Stimulated activated CD8-positive, alpha-beta memory T cell treated with anti-CD3 and anti-CD28 coated beads, Interleukin-15, amount 100 ng/mL, for 48 hours (primary cell): ENCODE measurements at places on chromosomes 7 and 10.
A peak's percentile ranks its signal among the peaks of the same experiment; 100 is the strongest.

GRCh38 chr10:14758994-14759664 is 15.6 kb downstream of the FAM107B start:
- no peak for DNase-seq

- no peak for DNase-seq
These were observed 136.3 kb upstream of the FZD1 start for GRCh38 chr7:91127959-91128358.

DNA sequence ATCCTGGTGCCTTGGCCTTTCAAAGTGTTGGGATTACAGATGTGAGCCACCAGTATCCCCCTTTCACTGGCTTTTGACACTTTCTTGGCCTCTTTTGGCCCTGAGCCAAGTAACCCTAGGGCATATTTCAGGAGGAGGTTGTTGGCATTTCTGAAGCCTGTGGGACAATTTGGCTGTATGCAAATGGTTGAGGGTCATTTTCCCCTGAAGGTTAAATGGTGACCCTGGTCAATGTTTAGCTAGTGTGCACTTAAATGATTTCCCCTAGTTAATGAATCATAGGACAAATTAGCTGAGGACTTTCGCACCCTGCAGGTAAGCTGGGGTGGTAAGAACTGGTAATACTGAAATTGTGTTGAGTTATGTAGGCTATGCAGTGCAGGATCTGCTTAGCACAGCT is 660.5 kb downstream of the LRMDA start:
- DNase-seq = no peak

GRCh38 chr7:55309040-55309991 is 55.8 kb upstream of the LANCL2 start:
- DNase-seq = peak; percentile 77

- DNase-seq = no peak
These were observed 45.3 kb upstream of the EGR2 start for GRCh38 chr10:62861507-62861906.

DNA sequence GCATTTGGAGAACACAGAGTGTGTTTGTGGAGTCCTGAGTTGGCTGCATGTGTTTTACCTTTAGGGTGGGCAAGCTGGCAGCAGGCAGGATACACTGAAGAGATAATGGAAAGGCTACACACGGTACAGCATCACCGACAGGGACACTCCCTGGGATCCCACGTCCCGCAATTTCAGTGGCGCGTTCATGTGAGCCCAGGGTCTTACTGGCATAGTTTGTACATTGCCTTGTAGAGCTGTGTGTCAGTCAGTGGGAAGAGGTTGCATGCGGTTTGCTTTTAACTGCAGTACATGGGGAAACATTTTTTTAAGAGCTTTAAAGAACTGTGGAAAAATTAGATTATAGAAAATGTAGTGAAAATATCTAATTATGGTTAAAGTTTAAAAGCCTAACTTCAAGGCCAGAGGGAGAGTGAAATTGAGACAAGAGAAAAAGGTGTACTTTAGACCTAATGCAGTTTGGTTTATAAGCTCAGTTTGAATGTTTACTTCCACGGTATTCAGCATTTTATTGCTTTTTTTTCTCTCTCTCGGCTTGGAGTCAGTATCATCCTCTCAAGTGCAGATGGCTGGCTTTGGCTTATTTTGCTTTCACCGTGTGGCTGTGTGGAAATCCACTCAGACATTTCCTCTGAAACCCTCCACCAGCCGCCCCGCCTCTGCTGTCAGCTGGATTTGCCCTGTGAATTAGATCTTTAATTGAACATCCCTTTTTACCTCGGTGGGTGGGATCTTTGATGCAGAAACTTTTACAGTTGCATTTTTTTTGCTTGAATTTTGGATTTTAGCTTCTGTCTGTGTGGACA is 364.2 kb upstream of the COBL start:
- DNase-seq = no peak
